ENCODE measurements at places on chromosomes 2 and 18.

DNA sequence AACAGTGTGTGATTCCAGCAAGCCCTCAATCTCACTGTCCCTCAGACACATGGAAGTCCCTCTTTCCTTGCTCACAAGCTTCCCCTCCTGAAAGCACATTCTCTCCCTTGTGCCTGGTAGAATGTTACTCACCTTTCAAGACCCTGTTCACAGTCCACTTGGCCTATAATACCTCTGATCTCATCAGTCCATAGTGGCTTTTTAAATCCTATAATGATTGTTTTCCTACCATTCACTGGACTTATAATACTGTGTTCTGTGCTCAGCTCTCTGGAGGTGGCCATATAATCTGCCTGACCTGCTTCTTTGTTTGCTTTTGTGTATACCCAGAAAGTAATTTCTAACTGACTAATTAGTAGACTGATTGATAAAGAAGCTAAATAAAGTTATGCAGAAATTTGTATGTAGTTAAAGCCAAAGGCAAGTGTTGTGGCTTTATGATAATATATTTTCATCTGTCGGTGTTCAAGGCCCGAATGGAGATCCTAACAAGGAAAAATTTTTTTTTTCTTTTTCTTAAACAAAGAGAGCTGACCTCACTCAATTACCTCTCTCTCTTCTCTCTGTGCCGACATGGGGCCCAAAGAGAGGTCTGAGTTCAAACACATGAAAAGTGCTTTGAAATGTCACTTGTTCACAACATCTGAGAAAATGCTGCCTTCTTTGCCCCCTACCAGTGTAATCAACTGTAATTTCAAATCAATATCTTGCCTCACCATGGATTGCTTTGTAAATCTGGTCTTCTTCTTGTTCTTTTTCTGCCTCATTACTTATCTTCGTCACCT is 1033.0 kb upstream of the PIK3C3 start:
- DNase-seq: no peak

- DNase-seq: no peak
These were observed 1.1 kb downstream of the MARCHF4 start for GRCh38 chr2:216370961-216371712.

DNA sequence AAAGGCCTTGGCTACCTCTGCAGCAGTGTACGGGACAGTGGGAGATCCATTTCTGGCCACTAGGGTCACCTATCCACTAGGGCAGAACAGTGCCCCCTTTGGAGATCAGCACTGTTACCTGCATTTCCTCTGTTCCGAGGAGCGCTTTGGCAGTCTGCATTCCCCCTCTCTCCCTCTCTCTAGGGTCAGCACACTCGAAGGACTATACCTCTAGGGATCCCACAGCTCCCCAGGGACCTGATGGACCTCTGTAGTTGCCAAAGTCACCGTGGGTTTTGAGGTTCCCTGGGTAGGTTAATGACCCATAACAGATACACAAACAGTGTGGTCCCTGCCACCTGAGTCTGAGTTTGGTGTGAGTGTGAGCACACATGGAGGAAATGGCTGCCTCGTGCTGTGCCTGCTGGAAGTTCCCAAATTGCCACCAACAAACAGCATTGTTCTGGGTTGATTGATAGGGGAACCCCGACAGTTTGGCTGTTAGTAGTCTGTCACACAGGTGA is 99.8 kb upstream of the VWC2L start:
- no peak for DNase-seq

GRCh38 chr2:55843096-55843993 is 80.2 kb downstream of the EFEMP1 start:
- DNase-seq: no peak

DNA sequence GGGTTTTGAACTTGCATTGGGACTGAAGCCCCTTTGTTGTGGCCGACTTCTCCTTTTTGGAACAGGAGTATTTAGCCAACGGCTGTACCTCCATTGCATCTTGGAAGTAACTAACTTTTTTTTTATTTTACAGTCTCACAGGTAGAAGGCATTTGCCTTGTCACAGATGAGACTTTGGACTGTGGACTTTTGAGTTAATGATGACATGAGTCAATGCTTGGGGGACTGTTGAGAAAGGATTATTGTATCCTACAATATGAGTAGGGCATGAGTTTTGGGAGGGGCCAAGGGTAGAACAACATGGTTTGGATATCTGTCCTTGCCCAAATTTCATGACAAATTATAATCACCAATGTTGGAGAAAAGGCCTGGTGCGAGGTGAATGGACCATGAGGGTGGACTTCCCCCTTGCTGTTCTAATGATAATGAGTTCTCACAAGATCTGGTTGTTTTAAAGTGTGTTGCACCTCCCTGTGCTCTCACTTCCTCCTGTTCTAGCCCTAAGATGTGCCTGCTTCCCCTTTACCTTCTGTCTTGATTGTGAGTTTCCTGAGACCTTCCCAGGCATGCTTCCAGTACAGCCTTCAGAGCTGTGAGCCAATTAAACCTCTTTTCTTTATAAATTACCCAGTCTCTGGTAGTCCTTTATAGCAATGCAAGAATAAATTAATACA is 1269.4 kb upstream of the CHAC2 start:
- no peak for DNase-seq

- no peak for DNase-seq
These were observed 114.6 kb downstream of the PHLPP1 start for GRCh38 chr18:62829936-62830335.

DNA sequence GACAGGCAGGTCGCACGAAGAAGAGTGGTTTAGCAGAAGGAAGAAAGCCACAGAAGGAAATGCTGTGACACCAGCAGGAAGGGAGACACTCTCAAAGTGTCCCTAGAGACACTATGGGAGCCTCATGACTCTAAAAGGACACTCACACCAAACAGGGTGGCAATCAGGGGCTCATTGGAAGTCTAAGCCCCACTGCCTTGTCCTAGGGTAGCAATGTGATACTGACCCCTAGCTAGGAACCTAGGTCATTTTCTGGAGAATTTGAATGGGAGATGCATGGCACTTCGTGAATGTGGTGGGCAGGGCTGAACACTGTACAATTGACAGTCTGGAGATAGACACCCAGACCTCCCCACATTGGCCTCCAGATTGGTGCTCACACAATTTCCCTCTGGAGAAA is 385.0 kb downstream of the EIPR1 start:
- DNase-seq: no peak

GRCh38 chr2:98063291-98063854 is 23.6 kb upstream of the VWA3B start:
- no peak for DNase-seq

DNA sequence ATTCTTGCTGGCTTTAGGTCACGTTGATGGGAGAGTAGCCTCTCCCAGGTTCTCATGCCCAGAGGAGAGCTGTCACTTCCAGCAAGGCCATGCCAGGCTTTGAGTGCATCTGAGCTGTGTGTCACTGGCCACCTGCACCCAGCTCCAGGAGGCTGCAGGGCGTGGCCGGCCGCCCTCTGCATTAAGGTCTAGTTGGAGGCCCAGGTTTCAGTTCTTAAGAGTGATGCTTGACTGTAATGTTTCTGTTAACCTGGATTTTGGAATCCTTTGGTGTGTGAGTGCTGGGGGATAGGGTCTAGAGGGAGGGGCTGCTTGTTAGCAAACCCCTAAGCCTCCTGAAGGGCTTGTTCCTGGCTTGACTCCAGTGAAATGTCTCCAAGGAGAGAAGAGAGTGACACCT is 140.1 kb downstream of the ACOXL start:
- no peak for DNase-seq

DNA sequence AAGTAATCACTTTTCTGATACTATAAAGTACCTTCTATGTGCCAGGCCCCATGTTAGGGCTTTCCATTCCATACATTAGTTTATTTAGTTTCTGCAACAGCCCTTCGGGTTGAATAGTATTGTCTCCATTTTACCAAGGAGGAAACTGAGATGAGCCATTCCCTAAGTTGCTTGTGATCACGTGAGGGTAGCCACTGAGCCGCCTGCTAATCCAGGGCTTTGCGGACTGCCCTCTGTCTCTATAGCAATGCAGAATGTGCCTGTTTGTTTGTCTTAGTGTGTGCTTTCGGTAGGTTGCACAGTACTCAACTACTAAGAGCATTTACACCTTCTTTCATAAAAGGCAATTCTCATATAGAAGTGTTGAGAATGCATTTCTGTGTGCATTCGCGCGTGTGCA is 5.0 kb downstream of the EMILIN2 start:
- no peak for DNase-seq

DNA sequence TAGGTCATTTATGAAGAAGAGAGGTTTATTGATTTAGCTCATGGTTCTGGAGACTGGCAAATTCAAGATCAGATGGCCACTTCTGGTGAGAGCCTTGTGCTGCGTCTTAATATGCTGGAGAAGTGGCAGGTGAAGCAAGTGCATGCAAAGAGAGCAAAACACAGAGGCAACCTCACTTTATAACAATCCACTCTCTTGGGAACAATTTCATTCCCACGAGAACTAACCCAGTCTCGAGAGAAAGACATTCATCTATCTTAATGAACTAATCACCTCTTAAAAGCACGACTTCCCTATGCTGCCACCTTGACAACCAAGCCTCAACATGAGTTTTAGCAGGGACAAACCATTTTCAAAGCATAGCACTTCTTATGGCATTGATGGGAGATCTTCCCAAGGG is 186.5 kb upstream of the RASGRP3 start:
- DNase-seq: no peak

GRCh38 chr2:188664951-188665595 is 309.1 kb upstream of the COL3A1 start:
- DNase-seq: no peak

GRCh38 chr18:56559044-56559443 is 79.3 kb downstream of the TXNL1 start:
- DNase-seq: no peak

GRCh38 chr2:24831221-24832072 is 38.2 kb downstream of the CENPO start:
- DNase-seq: no peak

DNA sequence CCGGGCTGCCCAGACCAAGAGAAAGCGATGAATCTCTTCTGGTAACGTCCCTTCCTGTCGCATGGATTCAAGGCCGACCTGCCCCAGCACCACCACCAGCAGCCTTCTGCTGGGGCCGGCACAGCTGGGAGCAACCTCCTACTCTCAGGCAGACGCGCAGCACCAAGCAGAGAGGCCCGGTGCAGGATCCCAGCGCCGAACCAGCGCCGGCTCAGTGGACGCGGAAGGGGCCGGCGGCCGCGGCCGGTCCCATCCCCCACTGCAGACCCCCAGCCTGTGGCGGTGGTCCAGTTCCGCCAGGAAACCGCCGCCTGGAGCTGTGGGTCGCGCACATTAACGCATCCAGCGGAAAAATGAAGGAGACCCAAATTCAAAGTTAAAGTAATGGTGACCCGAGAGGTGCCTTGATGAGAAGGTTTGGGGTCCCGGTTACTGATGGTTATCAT is 525 bp upstream of the MAL start:
- DNase-seq: no peak

DNA sequence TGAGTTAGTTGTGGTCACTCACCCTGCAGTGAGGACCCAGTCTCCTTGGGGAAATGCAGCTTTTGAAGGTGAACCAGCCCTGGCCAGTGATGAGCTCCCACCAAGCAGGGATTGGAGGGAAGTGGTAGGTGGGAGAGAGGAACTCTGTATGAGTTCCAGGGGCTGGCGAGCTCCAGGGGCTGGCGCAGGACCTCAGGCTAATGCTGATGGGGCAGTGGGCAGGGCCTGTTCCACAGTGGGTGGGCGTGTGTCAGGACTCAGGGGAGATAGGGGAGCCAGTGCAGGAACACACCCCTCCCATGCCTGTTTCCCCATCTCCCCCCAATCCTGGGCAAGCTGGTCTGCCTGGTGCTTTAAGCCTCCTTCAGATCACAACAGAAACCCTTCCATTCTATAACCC is 208.4 kb downstream of the DYSF start:
- DNase-seq: no peak
